Activated CD8-positive, alpha-beta memory T cell treated with anti-CD3 and anti-CD28 coated beads, Interleukin-2, amount 10 ng/mL, durations not matched to agents 7 days and 5 days (primary cell): ENCODE measurements at places on chromosomes 16 and 17.
A peak's percentile ranks its signal among the peaks of the same experiment; 100 is the strongest.

DNA sequence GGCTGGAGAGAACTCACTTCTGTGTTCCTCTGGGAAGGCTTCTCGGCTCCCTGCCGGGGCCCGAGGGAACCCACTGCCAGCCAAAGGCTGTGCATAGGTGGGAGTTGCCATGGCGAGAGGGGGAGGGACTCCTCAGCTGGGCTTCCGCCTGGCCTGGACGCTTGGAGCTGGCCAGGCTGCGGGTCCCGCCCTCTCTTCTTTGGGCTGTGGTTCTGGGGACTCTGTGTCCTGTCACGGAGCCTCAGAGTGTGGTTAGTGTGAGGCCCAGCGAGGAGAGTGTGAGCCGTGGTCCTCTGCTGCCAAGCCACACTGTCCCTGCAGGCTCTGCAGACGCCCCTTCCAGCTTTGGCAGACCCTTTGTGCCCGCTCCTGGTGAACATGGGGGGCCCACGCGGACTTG is 123.1 kb downstream of the OR1D5 start:
- no peak for DNase-seq

DNA sequence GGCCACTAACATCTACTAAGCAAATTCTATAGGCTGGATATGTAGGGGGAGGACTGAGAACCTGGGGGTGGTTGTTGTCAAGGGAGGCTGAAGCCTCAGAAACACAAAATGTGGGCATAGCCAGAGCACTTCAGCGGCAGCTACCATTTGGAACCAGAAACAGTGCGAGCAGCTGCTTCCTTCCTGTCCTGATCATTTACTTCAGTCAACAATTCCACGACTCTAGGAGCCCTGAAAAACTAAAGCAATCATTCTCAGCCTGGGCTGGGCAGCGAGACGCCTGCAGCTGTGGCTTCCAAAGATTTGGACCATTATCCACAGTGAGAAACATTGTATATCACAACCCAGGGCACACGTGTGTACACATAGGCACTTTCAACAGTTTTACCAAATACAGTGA is 93.9 kb upstream of the WSCD1 start:
- DNase-seq, result no peak

DNA sequence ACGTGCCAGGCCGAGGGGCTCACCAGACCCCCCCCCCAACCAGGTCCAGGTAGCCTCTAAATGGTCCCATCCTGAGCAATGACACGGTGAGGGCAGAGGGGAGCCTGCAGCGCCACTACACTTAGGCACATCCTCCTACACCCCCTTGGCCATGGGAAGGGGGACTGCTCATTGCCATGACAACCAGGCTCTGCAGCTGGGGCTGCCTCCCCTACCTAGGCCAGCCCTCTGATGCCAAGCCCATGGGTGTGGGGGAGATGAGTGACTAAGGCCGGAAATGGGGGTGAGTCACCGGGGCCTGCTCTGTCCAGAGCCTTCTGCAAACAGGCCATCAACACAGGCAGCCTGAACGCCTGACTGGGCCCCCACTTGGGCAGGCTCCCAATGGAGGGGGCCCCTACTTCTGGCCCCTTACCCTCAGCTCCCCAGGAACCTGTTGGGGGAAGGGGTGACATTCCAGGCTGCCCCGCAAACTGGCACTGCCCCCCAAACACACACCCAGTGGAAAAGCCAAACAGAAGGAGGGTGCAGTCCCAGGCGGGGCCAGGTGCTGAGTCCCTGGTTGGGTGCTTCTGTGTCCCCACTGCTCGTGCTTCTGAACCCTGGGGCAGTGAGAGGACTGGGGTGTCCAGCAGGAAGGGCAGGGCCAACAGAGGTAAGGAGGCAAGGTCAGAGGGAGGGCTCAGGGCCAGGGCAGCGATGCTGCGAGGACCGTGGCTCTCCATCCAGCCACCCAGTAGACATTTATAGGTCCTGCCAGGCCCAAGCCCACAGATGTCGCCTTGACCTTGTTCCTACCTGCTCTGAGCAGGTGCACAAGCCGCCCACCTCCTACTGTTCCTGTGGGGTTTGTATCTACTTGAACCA is 8.2 kb downstream of the PLCD3 start:
- DNase-seq, result peak; percentile 62

DNA sequence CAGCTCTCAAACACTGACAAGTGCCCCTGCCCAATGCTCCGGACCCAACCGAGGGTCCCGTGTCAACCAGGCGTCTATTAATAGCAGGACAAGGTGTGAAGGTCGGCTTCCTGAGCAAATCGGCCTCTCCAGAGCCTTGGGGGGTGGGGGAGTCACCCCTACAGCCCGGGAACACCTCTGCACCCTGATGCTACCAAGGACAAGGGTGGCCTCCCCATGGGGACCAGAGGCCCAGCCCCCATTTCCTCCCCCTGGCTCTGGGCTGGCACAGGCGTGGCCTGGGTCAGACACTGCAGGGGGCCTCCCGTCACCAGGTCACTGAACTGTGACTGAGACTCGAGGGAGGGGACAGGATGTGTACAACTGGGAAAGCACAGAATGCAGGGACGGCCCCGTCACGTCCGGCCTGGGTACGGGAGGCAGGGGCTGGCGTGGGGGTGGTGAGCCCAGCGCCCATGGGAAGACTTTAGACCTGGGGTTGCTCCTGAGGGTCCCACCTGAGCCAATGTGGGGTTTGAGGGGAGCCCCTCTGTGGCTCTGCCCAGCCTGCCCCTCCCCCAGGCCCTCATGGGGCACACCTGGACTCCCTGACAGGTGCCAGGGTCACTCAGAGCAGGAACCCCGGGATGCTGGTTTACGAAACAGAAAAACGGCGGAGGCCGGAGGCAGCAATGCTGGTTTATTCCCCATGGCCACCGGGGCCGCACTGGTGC is 579 bp upstream of the CYBA start:
- peak; percentile 93 for DNase-seq
